Endothelial cell of umbilical vein (primary cell): ENCODE measurements at places on chromosomes 5 and 9.
A peak's percentile ranks its signal among the peaks of the same experiment; 100 is the strongest.

- no peak for DNase-seq
Measured at GRCh38 chr5:157115012-157115411, 6.2 kb upstream of the HAVCR2 start.

- DNase-seq: no peak
Measured at GRCh38 chr5:145774442-145774841, 60.7 kb downstream of the PRELID2 start.

GRCh38 chr5:1784197-1785050, 15.2 kb downstream of the MRPL36 start:
- no peak for DNase-seq

DNA sequence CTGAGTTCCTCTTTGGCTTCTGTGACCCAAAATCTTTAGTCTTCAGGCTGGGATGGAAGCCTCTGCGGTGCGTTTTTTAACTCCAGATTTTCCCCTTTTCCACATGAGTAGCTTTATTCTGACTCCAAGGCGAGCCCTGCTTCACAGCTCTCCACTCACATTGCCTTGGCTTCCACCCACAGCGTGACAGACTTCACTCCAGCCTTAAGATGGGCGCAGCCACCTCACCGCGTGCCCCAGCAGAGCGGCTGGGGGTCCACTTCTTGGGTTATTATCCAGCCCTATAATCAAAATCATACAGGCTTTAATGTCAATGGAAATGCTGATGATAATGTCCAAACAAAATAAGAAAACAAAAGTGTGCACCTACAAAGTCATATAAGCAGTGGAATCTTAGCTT, 1.2 kb downstream of the EXOC3 start:
- DNase-seq: no peak

- peak; percentile 45 for DNase-seq
Measured at GRCh38 chr9:97900738-97901565, 21.3 kb downstream of the TRMO start.

- DNase-seq: peak; percentile 28
Measured at GRCh38 chr5:95283761-95284571, 928 bp downstream of the MCTP1 start.
